HFFc6 (cell line): ENCODE measurements at places on chromosomes 4 and X.

GRCh38 chr4:153197301-153197700, 6.9 kb upstream of the TRIM2 start:
- H3K4me3 ChIP-seq = no peak overlapping the region
- no peaks in the 10 kb centered on the region for H3K36me3 ChIP-seq
- no peak overlapping the region for H3K27ac ChIP-seq

DNA sequence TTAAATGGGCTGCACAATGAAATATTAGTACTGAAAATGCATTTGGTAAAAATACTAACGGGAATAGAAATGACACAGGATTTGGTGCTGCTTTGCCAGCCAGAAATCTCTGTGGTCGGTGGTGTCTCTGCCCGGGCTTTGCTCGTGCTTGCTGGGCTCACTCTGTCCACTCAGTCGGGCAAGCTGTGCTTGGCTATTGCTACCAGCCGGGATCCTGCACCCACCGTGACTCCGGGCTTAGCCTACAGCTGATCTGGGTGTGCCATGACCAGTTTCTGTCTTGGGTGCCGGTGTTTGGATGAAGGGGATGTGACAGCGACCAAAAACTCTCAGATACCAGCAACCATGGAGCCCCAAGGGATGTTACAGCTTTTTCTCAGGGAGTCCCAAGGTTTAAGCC, 487.7 kb downstream of the TECRL start:
- H3K36me3 ChIP-seq = no peaks in the 10 kb centered on the region
- H3K27me3 ChIP-seq = no peaks in the 10 kb centered on the region
- no peak for DNase-seq
- H3K4me3 ChIP-seq = no peak overlapping the region
- H3K27ac ChIP-seq = no peak overlapping the region

GRCh38 chr4:3802571-3803474, 36.6 kb downstream of the ADRA2C start:
- no peaks in the 10 kb centered on the region for H3K4me1 ChIP-seq
- no peak overlapping the region for H3K4me3 ChIP-seq
- H3K36me3 ChIP-seq = no peaks in the 10 kb centered on the region
- no peak for DNase-seq

DNA sequence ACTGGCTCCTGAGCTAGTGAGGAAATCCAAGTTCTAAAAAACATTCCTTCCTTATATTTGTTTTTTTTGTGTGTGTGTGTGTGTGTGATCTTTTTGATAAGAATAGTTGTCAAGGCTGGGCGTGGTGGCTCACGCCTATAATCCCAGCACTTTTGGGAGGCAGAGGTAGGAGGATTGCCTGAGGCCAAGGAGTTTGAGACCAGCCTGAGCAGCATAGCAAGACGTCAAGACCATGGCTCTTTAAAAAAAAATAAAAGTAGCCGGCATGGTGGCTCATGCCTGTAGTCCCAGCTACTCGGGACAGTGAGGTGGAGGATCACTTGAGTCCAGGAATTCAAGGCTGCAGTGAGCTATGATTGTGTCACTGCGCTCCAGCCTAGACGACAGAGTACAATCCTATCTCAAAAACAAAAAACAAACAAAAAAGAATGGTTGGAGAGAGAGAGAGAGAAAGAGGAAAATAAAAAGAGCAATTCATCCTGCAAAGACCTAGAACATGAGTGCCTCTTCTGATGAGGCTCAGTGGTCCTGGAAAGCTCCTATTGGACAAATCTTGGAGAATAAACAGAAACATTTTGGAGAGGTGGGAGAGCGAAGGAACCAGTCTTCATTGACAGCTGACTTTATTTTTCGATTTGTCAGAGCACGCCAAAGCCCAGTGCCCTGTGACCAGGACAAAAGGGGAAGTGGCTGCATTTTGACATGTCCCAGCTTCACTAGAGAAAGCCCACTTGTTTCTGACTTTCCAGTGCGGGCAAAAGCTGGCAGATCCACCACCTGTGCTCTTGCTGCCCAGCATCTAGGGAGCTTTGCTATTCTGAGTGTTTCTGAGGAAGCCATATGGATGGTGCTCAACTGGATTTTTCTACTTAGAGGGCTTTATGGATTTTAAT, 244.7 kb downstream of the PALLD start:
- peaks cover 20% of the 10 kb centered on the region; the same call in 1 of the 2 replicates for H3K4me1 ChIP-seq
- DNase-seq = no peak
- no peak overlapping the region for H3K4me3 ChIP-seq
- H3K27ac ChIP-seq = no peak overlapping the region
- H3K36me3 ChIP-seq = no peaks in the 10 kb centered on the region
- peaks cover 15% of the 10 kb centered on the region; the same call in 1 of the 2 replicates for H3K27me3 ChIP-seq
